ENCODE measurements at places on chromosomes 12 and 14.

- no peak for DNase-seq
Measured at GRCh38 chr12:50971946-50972345, 19.6 kb downstream of the HIGD1C start.

DNA sequence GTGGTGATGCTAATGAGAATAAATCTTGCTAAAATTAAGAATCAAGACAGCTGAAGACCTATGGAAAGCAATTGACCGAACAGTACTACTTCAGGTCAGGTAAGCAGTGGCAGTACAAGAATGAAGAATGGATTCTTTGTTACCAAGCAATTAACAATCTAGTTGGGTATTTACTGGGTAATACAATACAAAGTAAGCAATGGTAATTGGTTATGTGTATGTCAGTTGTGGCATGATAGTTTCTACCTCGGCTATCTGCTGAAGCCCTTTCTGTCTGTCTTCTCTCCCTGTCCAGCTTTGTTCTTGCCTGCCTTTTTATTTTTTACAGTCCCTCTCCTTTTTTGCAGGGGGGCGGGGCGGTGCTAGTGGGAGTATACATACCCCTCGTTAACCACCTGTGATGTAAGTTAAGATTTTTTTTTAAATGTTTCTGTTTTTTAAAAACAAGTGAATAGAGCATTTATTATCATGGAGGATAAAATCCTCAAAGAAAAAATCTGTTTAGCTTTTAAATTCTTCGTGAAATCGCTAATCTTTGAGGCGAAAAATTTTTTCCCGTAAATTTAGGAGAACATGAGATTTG lies 75.9 kb downstream of the RCOR1 start:
- DNase-seq: no peak

GRCh38 chr14:106038263-106038662 lies 511.9 kb downstream of the TMEM121 start:
- DNase-seq: no peak

- no peak for DNase-seq
Measured at GRCh38 chr12:44000309-44000952, 164.6 kb downstream of the TMEM117 start.

GRCh38 chr12:80412343-80412953 lies 31.6 kb upstream of the PTPRQ start:
- DNase-seq: no peak

GRCh38 chr12:123427036-123427769 lies 9.3 kb downstream of the RILPL2 start:
- DNase-seq: no peak

DNA sequence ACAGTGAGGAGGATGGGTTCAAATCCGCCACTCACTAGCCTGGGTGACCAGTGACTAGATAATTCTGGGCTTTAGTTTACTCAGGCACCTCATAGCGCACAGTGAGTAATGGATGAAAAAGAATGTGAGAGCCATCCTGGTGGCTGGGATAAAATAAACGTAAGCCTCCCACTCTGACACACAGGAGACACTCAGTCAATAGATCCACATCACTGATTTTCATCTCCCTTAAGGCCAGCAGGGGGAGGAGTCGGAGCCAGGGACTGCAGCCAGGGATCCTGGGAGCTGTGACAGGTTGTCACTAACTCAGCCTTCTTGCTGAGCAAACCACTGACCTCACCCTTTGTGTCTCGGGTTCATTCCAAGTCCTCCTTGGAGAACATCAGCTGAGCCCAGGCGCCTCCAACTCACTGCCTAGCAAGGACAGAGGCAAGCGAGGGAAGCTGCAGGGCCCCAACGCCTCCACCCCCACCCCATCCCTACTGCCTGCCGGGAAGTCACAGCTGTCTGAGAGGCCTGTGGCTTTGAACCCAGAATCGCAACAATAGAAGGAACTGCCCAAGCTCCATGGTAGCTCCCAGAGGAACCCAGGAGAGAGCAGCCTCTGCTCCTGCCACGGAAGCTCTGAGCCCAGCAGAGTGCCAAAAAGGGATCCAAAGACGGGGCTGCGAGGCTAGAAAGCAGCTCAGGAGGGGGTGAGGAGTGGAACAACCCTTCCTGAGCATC lies 30.7 kb downstream of the PXN start:
- peak; percentile 88 for DNase-seq

GRCh38 chr12:76852106-76852505 lies 26.7 kb downstream of the CSRP2 start:
- DNase-seq: no peak

GRCh38 chr14:43706900-43707299 lies 800.2 kb downstream of the FSCB start:
- no peak for DNase-seq

DNA sequence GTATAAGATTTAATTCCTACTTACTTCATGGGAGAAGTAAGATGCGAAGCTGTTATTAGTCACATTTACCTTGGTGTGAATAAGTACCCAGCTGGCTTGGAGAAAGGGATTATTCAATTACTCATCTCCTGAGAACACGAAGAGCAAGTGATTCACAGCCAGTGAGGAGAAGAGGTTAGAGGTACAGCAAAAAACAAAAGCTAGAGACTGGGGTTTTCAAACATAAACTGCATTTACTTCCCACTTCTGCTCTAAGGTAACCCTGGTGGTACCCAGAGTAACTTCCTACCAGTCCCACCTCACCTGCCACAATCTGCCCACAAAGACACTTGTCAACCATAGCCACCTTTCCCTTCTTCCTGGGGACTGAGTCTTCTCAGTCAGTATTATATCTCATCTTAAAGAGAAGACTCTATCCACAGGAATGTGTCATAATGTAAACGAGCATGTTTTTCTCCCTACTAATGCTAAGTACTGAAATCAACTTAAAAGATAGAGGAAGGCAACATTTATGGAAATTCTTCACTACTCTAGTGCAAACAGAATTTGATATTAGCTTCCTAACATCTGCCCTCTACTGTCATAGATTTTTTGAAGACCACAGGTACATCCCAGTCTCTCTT lies 6.0 kb upstream of the IL22 start:
- DNase-seq: peak; percentile 81

All from AG04449 (cell line).